Muscle of leg (tissue), 16 donors: ENCODE measurements at places on chromosomes 11 and 22. TPM values are rescaled to one million over a fixed set of nuclear protein-coding genes. Genes with fewer than 3 reads are reported as not detected.

Gene CHRNA10
- 0.71 TPM for total RNA-seq

Gene ZDHHC13
- 6.3 TPM for total RNA-seq

Gene SDHD
- total RNA-seq = 86.3 TPM

Gene UBQLN3
- total RNA-seq = 0.13 TPM

Gene LUZP2
- total RNA-seq = 3.6 TPM

Gene OR8A1
- 0.22 TPM for total RNA-seq

Gene MN1
- 9.9 TPM for total RNA-seq

Gene VPREB1
- 0.18 TPM for total RNA-seq

Gene ZNF215
- 0.89 TPM for total RNA-seq

Gene OR51B4
- total RNA-seq = 0.09 TPM

Gene CRYBB2
- total RNA-seq = 0.09 TPM

Gene APOA4
- total RNA-seq = not detected

Gene KCTD14
- 0.89 TPM for total RNA-seq

Gene WEE1
- total RNA-seq = 25.4 TPM

Gene HEPACAM
- total RNA-seq = under 0.01 TPM

Gene FAM227A
- total RNA-seq = 1.1 TPM

Gene VSIG10L2
- total RNA-seq = 0.27 TPM

Gene TEAD1
- 60.2 TPM for total RNA-seq
